ENCODE measurements at places on chromosomes 16 and 17.

- no peak for DNase-seq
Measured at GRCh38 chr17:38896346-38896954, 26.6 kb downstream of the LASP1 start.

GRCh38 chr16:17828012-17828411 is 357.3 kb upstream of the XYLT1 start:
- no peak for DNase-seq

DNA sequence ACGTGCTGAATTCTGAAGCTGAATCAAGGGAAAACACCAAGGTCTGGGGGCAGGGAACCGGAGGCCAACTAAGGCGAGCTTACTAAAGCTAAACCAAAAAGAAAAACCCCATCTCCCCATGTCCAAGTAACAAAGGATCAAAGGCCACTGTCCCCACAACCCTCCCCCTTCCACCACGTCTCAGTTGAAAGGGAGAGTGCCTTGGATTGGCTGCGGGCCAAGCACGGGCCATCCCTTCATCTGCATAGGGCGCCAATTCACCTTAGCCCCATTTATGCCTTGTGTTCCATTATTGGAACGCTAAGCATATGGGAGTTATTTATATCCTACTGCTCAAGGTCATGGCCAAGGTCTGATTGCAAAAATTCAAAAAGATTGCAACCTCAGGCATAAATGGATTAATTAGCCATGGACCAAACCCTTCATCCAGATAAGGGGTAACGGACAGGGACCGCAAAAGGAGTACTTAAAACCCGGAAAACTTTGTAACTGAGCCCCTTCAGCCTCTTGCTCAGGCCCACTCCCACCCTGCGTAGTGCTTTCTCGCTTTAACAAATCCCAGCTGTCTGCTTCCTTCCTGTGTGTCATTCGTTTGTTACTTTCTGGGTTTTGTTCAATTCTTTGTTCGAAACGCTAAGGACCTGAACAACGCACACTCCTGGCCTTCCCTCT is 740 bp upstream of the ATP6V0D1 start:
- DNase-seq: peak; percentile 61

DNA sequence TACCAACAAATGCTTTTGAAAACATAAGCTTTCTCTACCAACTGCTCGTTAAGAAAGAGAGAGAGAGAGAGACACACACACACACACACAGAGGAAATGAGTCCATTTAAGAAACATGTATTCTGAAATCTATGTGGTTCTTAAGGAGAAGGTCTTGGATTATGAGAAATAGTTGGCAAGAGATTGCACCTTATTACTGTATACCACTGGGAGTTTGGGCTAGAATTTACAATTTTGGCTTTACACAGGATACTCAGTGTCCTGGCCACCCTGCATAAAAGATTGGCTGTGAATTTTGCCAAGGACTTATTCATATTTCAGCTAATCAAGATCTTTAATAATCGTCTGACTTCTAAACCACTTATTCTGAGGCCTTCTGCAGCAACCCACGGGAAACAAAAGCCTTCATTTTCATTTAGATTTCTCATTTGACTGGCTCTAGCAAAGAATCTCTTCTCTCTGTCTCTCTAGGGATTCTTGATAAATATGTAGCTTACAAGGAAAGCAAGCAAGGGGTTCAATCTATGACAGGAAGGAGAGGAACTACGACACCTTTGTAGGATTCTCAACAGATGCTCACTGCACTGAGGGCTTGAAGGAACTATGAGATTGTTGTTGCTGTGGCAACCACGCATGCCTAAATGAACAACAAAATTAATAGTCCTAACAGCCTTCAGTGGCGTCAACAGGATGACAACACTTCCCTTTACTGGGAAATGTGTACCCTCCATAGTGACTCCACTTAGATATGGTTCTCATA is 75.3 kb upstream of the GNAO1 start:
- no peak for DNase-seq

DNA sequence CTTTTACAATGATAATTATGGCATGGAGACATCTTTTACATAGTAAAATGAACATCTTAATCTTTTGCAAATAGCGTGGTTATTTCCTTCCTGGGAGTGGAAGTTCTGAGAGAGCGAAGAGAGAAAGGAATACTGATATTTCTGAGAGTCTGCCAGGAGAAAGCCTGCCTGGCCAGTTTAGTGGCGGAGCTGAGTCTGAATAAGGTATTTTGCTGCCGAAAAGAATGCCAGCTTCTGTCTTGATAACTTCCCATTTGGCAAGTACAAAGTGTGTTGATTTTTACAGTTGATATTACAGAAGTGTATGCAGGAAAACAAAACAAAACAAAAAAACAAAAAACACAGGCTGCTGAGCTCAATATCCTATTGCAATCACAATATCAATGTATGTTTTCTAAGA is 55.9 kb downstream of the KCNJ2 start:
- no peak for DNase-seq

- no peak for DNase-seq
Measured at GRCh38 chr16:84434800-84435199, 66.5 kb downstream of the ATP2C2 start.

- DNase-seq: no peak
Measured at GRCh38 chr17:8320990-8321389, 10.9 kb downstream of the ARHGEF15 start.

DNA sequence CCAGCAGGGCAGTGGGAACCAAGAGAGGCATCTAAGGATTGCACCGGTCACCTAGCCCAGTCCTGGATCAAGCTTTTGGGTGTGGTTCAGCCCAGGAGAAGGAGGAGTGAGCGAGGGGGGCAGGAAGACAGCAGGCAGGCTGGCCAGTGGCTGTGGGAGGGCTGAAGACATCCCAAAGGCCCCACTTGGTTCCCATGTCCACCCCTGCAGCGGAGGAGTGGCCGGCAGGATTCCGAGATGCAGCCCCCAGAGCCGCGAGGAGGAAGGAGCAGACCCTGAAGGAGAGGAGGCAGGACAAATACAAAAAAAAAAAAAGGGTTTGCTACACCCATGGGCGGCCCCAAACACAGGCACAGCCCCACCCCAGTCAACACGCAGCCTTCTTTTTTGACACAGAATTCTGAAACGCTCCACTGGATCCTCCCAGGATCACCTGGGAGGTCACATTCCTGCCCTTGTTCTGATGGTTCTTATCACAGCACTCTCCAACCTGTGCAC is 1.1 kb upstream of the SLC47A2 start:
- DNase-seq: no peak

- DNase-seq: no peak
Measured at GRCh38 chr17:81380131-81380530, 15.1 kb upstream of the BAHCC1 start.

- DNase-seq: peak; percentile 18
Measured at GRCh38 chr16:30903002-30903401, 6.6 kb downstream of the CTF1 start.

GRCh38 chr17:65593855-65594845 is 32.7 kb upstream of the AXIN2 start:
- no peak for DNase-seq

DNA sequence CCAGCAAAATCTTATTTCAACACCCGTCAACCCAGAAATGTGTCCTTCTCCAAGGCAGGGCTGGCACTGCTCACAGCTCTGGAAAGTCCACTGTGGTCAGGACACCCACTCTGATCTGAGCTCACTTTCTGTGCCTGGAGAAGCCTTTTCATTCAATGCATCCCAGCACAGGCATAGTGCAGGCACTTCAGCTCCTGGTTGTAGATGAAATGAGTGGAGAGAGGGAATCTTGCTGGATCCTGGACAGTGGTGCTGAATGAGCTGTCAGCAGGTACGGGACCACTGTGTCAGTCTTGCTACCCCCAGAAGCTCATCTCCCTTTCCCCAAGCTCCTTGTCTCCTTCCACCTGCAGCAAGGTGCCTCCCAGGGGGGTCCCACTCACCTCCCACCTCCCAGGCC is 86.1 kb upstream of the SALL1 start:
- DNase-seq: no peak

- DNase-seq: no peak
Measured at GRCh38 chr16:8967132-8967821, 3.6 kb upstream of the USP7 start.

DNA sequence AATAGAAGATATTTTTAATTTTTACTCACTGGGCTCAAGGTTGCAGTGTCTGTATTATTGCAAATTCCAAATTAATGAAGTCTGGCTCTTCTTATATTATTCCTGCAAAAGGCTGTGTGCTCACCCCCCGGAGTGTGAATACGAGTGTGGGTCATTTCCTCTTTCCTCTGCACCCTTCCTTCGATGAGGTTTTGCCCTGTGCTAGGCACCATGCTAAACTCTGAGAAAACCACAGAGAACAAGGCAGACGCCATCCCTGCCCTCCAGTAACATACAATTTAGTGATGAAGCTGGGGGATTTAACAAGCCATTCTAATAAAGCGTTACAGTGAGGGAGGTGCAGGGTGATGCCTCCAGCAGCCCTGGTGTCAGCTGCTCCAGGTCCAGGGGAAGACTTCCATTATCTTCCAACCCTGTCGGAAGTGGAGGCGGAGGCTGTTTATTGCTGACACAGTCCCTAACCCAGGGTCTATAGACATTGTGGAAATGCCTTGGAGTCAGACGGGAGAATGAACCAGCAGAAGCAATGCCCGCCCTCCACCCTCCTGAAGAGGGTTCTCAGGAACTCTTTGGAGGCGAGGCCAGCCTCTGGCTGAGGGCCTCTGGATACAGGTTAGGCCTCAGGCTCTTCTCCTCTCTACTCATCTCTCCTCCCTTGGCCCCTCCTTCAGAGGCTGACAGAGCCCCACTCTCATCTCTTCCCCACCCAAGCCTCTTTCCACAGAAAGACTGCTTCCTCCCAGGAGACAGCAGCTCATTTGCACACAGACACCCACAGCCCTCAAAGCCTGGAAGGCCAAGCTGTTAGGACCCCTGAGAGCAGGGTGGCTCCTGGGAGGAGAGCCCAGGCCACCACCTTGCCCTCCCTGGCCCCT is 2.0 kb upstream of the ACE start:
- DNase-seq: no peak

- DNase-seq: no peak
Measured at GRCh38 chr17:9006175-9006767, 15.0 kb upstream of the NTN1 start.

DNA sequence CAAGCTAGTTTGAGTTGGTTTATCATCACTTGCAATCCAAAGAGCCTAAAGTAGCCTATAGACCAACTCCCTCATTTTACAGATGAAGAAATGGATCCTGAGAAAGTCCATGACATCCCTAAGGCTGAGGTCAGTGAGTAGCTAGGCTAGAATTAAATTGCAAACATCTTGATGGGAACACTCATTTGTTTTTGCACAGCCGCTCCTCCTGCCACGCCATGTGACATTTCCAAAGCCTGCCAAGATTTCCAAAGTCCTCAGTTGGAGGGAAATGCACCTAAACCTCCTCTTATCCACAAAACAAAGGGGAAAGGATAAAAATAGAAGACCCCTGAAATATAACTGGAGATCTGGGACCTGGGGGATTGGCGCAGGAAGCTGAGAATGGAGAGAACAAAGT is 15.0 kb downstream of the TMEM92 start:
- no peak for DNase-seq

GRCh38 chr17:82912484-82913089 is 72.8 kb upstream of the ZNF750 start:
- no peak for DNase-seq

DNA sequence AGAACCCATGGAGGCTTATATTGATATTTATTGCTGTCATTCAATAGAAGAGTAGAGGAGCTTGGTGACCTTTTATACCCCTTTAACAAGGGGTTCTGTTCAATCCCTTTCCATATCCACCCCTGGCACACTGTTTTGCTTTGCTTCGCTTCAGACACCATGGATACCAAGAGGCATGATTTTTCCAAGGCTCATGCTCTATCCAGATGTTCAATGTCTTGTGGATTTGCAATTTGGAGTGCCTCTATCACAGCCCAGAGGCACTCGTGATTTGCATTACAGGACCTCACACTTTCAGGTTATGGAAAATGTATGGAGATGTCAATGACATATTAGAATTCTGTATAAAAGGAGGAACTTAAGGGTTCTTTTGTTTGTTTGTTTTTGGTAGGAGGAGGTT is 21.5 kb downstream of the CFAP20 start:
- DNase-seq: no peak

GRCh38 chr17:8726941-8727555 is 17.6 kb downstream of the CCDC42 start:
- no peak for DNase-seq

GRCh38 chr16:27085182-27085581 is 18.5 kb downstream of the C16orf82 start:
- DNase-seq: no peak

DNA sequence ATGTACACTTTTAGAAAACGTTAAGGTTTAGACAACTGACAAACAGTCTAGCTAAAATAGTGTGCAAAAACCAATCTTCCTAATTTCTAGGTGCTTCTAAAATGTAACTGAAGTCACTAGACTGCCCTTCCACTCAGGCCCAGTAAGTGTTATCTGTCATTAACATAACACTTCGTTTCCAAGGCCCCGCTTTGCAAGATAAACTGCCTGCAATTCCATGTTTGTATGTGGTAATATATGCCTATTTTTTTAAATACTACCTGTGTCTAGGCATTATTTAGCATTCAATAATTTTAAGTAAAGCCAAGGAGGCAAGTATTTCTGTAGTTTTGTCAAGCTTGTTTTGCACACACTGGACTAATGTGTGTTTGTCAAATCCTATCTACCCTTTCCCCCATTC is 3.2 kb downstream of the USP32 start:
- DNase-seq: no peak

- DNase-seq: no peak
Measured at GRCh38 chr17:64128787-64129514, 993 bp downstream of the ERN1 start.

DNA sequence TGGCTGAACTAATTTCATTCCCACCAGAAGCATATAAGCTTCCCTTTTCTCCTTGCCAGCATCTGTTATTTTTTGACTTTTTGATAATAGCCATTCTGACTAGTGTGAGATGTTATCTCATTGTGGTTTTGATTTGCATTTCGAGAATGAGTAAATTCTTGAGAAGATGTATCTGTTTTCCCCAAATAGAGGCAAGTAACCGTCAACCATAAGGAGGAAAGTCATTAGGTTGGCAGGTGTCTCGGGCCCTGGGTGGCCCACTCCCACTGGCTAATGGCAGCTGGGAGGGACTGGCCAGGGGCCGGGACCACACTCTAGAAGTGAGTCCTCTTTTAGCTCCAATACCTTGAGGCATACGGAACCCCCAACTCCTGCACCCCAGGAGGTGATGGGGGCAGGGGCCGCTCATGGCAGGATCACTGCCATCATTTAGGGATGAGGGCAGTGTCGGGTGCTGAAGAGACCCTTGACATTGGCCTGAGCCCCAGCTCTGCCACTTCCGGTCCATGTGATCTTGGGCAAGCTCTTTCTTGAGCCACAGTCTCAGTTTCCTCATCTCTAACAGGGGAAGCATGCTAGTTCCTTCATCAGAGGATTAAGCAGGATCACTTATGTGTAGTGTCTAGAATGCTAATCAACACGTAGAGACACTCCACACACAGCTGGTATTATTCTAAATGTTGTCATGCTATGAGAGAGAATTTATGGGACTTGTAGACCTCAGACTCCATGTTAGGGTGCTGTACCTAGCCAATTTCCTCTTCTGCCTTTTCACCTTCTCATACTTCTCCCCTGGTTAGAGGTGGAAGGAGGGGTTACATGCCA is 44.3 kb downstream of the RGS9 start:
- DNase-seq: peak; percentile 23
